Lung microvascular endothelial cell (primary cell): ENCODE measurements at places on chromosomes 1 and 21.

DNA sequence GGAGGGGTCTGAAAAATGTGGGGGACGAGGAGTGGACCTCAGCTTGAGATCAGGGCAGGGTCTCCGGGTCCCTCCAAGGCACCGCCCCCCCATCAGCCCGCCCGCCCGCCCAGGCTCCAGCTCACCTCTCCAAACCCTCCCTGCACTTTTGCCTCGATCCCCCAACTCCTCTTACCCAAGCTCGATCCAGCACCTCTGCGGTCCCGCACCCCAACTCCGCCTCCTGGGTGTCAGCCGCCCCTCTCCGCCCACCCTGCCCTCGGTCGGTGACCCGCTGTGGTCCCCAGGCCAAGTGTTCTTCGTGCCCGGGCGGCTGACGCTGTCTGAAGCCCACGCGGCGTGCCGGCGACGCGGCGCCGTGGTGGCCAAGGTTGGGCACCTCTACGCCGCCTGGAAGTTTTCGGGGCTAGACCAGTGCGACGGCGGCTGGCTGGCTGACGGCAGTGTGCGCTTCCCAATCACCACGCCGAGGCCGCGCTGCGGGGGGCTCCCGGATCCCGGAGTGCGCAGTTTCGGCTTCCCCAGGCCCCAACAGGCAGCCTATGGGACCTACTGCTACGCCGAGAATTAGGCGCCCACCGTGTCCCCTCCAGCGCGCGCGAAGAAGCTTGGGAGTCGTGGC is 5.7 kb downstream of the HAPLN2 start:
- DNase-seq: no peak

GRCh38 chr1:200646515-200646914 is 23.2 kb downstream of the DDX59 start:
- DNase-seq: no peak

DNA sequence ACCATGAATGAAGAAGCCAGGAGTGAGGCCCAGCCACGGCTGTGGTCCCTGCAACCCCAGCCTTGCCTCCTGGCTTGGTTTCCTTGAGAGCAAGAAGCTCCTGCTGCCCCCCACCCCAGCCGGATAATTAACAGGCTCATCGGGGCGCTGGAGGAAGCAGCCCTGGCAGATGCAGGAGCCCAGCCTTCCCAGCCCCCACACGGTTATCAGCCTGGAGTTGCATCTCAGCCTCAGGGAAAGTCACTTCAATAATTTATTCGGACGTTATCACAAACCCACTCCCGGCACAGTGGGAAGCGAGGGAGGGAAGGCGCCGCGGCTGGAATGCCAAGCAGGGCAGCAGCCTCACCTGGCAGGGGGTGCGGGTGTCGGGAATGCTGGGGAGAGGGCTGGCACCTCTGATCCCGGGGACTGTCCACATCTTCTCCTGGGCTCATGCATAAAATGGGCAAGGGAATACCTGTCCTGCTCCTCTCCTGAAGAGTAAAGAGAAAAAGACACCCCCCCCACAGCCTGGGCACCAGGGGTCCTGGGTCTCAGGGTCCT is 43.3 kb upstream of the LRP8 start:
- no peak for DNase-seq

DNA sequence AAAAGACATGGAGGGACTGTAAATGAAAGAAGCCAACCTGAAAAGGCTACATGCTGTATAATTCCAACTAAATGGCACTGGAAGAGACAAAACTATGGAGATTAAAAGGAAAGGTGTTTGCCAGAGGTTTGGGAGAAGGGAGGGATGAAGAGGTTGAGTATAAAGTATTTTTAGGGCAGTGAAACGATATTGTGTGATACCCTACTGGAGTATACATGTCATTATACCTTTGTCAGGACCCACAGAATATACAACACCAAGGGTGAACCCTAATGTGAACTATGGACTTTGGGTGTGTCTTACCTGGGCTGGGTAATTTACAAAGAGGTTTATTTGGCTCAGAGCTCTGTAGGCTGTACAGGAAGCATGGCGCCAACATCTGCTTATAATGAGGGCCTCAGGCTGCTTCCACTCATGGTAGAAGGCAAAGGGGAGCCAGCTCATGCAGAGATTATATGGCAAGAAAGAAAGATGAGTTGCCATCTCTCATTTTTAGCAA is 73.4 kb downstream of the CD2 start:
- no peak for DNase-seq

- no peak for DNase-seq
These were observed 24.3 kb upstream of the RNF220 start for GRCh38 chr1:44380666-44381177.

- DNase-seq: no peak
These were observed 83.0 kb upstream of the GADD45A start for GRCh38 chr1:67601955-67602354.

- no peak for DNase-seq
These were observed 16.0 kb downstream of the DIO1 start for GRCh38 chr1:53909946-53910345.

- no peak for DNase-seq
These were observed 212.7 kb upstream of the ESRRG start for GRCh38 chr1:216935901-216936300.

DNA sequence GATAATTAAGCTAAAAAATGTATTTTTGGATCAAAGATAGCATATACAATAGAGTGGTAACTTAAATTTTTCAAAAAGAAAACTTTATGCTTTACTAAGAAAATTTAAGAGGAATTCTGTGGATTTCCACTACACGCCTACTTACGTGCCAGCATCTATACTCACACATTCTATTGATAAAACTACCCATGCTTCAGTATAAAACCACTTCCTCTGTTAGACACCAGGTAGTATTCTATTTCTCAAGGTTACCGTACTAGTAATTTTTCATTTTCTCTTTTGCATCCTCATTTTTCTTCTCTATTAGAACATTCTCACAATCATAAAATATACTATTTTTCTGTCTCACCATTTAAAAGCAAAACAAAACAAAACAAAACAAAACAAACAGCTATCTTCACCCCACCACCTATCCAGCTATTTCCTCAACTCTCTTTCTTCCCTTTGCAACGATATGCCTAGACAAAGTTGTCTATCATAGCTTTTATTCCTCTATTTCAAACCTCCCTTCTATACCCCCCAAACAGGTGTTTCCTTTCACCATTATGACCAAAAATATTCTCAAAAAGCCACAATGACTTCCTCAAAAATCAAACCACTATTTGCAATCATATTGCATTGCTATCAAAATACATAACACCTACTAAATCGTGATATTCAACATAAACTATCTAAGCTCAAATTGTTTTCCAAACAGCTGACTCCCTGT is 1652.0 kb downstream of the MRPL39 start:
- no peak for DNase-seq

DNA sequence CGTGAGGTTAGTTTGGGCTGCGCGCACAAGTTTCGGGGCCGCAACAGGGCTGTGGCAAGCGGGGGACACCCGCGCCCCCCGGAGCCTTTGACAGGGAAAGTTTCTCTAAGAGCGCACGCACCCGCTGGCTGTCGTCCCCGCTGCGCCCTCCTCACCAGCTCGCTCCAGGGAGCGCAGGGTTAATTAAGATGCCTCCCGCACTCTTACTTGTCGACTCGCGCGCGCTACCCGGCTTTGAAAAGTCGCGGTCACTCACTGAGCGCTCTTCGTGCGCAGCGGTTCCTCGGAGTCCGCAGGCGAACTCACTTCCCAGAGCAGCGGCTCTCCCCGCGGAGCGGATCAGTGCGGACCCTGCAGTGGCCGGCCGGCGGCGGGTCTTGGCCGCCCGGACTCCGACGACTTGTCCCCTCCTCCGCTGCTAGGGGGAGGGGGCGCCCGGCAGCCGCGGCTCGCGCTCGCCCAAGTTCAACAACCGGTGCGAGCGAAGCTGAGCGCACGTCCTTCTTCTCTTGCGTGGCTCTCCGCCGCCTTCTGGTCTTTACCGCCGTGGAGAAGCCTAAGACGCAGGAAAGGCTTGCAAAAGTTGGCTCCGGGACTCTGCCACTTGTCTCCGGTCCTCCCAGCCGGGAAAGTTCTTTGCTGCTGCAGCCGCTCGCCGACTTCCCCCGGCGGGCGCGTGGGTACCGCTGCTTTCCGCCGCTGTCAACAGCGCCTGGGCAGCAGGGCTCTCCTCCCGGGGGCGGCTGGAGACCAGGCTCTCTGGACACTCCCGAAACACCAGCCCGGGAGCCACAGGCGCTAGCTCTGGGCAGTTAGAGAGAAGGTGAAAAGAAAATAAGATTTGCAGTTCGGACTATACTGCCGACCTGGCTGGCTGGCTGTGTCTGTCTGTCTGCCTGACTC is 506 bp downstream of the JUN start:
- DNase-seq: peak; percentile 62

- no peak for DNase-seq
These were observed 32.8 kb upstream of the ECE1 start for GRCh38 chr1:21323091-21323490.

DNA sequence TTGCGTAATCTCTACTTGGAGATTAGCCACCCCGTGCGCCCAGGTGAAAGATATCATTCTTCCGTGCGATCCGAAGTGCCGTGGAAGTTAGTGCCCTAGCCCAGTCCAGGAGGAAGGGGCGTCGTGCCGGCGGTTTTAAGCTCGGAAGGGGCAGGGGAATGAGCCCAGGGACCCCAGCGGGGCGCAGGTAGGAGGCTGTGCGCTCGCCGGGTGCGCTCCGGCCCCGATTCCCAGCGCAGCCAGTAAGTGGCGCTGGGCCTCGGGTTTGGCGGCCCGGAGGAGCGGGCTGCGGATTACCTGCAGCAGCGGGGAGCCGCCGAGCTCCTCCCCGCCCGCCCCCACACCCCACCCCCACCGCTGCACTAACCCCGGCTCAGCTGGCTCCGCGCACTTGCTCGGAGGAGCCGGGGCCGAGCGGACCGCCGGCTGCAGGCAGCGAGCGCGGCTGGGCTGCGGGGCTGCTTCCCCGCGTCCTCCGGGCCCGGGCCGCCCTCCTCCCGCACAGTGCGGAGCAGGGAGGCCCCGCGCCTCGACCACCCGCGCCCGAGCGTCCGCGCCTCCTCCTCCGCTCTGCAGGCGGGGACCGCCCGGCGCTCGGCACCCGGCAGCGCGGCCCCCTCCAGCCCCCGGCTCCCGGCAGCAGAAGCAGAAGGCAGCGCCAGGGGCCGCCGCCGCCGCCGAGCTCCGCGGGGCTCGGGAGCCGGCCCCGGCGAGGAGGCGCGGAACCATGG is at the start of gene RYR2:
TSS of gene RYR2 (plus strand) at position 390 of the 731 bp plus-strand sequence. CDS start at position 728, 338 bp downstream.
- DNase-seq: no peak

DNA sequence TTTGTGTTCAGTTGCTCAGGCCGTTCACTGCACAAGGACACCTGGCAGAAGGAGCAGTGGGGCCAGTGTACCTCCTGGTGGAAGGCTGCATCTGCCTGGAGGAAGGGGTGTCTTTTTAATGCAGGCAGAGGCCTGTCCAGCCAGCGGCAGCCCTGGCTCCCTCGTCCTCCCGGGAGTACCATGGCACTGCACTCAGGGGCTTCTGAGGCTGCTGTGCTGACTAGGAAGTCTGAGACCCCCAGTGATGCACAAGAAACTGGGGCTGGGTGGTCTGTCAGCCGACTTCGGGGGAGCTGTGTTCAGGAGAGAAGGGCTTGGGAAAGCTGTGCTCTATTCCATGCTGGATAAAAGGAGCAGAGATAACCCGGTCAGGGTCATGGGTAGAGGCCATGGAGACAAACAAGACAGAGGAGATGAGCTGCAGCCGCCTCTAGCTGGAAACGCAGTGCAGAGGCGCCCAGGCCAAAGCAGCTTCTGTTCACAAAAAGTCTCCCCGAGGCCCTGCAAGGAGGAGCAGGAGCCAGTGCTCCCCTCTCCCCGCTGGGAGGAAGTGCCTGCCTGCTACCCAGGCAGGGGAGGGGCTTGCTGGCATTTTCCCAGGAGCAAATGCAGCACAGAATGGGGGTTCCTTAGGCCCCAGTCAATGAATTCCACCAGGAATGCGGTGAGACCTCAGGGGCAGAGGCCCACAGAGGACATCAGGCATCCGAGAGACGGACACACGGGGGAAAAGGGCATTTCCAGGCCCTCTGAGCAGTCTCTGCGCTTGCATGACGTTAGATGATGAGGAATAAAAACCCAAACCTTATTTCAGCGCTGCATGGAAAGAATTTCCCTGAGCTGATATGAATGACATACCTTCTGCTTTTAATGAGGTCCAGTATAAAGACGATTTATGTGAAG is 17.2 kb upstream of the C2CD2 start:
- DNase-seq: no peak

GRCh38 chr1:20174937-20175666 is 10.8 kb upstream of the UBXN10 start:
- DNase-seq: no peak

GRCh38 chr1:3821447-3821846 is 25.1 kb upstream of the LRRC47 start:
- DNase-seq: no peak

GRCh38 chr1:7623842-7624241 is 147.3 kb upstream of the VAMP3 start:
- DNase-seq: no peak

GRCh38 chr1:34685225-34685624 is 69.6 kb upstream of the GJB5 start:
- no peak for DNase-seq

DNA sequence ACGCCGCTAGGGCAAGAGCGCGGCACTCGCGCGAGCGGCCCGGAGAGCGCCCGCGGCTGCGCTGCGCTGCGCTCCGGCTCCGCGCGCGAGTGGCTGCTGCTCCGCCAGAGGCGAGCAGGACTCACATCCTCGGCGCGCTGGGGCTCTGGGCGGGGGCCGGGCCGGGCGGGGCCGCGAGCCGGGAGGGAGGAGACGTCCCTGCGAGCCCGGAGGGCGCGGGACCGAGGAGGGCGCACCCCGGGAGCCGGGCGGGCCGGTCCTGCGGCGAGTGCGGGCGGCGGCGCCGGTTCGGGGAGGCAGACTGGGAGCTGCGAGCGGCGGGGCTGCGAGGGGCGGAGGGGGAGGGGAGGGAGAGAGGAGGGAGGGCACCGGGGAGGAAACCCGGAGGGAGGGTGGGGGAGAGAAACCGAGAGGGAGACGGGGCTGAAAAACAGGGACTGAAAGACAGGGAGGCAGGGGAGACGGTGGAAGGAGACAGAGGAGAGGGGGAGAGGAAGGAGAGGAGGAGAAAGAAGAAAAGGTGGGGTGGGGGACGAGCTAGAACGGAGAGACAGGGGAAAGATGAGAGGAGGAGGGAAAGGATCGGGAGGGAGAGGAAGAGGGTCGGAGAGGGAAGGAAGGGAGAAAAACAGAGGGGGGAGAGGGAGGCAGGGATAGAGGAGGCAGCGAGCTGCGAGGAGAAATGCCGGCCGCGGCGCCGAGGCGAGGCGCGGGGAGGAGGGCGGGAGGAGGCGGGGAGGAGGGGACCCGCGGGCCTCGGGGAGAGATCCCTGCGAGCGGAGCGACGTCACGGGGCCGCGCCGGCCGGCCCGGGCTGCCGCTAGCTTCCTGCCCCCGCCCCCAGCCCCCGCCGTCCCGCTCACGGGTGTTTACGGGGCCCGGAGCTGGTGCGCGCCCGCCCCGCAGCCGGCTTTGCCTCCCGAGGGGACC is at the start of gene CAMK2N1:
TSS of gene CAMK2N1 (minus strand) at position 684 of the 930 bp plus-strand sequence. CDS start 831 bp downstream, outside the sequence.
- DNase-seq: peak; percentile 54

DNA sequence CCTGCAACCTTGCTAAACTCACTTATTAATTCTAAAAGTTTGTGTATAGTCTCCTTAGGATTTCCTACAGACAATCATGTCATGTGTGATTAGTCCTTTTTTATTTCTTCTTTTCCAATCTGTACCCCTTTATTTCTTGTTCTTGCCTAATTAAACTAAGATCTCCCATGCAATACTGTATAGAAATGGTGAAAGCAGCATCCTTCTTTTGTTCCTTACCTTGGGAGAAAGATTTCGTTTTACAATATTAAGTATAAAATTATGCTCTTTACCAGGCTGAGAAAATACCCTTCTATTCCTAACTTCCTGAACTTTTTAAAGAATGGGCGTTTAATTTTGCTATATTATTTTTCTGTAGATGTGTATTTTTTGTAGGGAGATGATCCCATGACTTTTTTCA is 7.6 kb upstream of the COL18A1 start:
- DNase-seq: no peak

GRCh38 chr1:48062353-48062752 is 65.2 kb upstream of the TRABD2B start:
- no peak for DNase-seq
